CD4-positive, alpha-beta T cell treated with Interferon gamma for 1 hour (primary cell): ENCODE measurements at places on chromosomes 12 and 14.

DNA sequence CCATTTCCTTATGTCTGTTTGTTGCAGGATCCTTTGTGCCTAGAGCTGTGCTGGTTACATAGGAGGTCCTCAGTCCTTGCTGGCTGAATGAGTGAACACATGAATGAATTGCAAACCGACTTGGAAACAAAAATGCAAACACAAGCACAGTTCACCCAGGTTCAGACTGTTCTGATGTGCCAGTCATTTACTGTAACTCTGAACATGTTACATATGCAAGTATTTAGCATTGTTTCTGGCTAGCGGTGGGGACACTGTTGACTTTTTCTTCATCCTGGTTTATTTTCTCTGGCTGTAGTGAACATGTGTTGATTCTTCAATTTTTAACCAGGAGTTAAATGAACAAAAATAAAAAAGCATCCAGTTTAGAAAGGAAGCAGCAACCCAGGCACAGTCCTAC is 33.4 kb downstream of the TSPAN9 start:
- no peak for DNase-seq

DNA sequence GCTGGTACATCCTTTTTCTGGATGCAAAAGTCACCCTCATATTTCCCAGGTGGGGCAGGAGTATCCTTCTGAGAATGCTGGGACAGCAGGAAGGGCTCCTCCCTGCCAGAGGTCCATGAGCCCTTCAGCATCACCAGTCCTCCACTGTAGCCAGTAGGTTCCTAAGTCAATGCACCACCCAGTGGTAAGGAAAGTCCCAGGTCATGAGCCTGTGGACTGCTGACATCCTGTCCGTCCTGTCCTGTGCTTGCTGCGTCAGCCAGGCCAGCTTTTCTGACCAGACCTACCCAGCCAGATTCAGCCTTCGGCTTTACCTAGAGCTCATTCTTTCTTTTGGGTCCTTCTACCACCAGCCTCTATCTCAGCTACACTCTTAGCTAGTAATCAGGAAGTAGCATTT is 23.0 kb upstream of the ACTN1 start:
- DNase-seq: peak; percentile 13

GRCh38 chr12:121467638-121468498 is 68.0 kb downstream of the RNF34 start:
- no peak for DNase-seq

DNA sequence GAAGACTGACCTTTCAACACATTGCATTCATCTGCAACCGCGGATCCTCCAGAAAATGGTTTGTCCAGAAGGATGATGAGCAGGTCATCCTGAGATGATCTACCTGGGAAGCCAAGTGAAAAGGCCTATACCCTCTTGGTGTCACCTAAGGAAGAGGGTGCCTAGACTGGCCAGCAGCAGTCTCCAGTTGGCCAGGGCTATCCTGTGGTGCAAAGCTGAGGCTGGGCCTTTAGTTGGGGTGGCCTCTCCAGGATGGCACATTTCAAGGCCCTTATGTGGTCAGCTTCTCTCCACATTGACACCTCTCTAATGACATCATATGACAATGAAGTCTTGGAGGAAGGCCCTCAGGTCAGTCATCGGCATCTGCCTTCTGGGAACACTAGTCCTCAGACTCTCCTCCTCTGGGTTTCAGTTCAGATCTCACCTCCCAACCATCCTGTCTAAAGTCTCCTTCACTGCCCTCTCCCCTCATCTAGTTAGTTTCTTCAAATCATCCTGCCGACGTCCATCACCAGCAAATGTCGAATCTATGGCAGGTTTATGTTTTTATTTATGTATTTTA is 3.3 kb upstream of the SLC22A17 start:
- DNase-seq: no peak

GRCh38 chr12:97645726-97646125 is 183.1 kb downstream of the RMST start:
- no peak for DNase-seq

DNA sequence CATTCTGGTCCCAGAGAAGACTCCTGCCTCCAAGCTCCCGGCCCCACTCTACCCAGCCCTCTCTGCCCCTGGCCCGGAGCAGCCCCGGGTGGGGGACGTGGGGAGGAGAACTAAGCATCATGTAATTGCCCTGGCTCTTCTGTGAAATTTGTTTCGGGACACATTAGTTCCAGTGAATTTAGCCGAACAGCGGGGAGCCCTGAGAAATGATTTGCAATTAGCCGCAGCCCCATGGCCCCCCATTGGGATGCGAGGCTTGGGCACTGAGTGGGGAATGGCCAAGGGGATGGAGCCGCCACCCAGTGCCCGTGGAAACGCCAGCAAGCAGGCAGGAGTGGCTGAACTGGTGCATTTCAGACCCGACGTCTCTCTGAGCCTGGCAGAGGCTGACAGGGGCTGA is 173.9 kb upstream of the LHX5 start:
- DNase-seq: no peak

- DNase-seq: no peak
Observed at GRCh38 chr12:64673490-64674169, 63.3 kb downstream of the RASSF3 start.

DNA sequence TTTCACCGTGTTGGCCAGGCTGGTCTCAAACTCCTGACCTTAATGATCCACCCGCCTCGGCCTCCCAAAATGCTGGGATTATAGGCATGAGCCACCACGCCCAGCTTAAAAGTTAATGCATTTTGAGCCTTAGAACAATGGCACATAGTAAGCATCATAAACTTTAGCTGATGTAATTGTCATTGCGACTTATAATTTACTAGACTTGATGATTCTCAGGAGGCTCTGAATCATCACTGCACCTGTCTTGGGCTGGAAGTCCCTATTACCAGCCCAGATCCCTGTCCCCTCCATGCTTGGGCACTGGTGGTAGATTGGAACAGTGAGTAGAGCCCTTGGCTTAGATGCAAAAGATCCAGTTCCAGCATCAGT is 26.1 kb downstream of the KMT5A start:
- no peak for DNase-seq

DNA sequence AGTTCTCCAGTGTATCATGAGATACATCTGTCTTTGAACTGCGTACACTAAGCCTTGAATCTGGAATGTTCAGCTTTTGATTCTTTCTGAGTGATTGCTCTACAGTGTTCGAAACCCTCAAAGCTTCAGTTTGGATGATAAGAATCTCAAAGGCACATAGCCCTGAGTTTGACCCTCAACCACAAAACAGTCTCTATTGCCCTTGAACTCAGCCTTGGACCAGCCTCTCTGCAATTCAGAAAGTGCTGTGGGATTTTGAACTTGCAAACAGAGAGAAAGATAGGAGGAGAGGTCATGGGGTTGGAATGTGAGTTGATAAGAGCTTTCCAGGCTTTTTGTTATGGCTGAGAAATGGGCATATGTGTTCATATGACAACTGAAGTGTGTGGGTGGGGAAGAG is 100.3 kb downstream of the MYRFL start:
- no peak for DNase-seq

GRCh38 chr14:83909507-83909906 is 1620.4 kb upstream of the FLRT2 start:
- DNase-seq: no peak

DNA sequence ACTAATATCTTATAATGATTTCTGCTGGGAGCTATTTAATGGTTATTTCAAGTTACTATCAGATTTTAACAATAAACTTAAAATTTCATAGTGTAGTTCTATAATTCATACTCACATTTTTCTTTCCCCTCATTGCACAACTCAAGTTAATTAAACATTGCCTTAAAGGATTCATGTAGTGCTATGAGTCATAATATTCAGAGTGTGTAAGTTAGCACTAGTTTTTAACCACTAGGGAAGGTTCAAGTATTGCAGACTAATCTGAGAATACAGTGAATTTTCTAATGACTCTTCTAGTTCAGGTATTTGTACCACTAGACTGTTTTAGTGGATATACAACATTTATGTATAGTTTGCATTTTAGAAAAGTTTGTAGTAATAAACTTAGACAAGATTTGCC is 49.9 kb downstream of the FOXA1 start:
- no peak for DNase-seq

DNA sequence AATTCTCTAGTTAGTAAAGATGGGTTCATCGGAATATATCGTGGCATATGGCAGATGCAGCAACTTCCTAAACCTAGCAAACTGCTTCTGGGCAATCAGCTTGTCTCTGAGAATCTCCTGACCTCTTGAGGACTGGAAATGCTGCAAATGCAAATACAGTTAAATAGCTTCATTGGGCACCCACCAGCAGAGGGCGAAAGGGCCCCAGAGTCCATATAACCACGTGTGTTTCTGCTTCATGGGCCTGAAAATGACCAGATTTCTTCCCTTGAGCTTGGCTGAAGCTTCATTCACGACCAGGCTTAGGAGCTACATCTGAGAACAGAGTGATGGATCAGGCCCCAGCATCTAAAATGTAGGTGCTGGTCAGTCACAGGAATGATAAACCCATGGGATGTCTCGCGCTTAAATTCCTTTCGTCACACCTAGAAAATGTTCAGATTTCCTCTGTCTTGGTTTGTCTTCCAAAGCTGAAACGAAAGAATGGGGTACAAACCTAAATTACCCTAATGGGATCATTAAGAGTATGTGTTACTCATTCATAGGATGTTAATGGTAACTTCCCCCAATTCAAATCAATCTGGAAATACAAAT is 1482.5 kb upstream of the TMEM132C start:
- no peak for DNase-seq

- DNase-seq: no peak
Observed at GRCh38 chr12:122138616-122139015, 35.4 kb downstream of the IL31 start.

- DNase-seq: no peak
Observed at GRCh38 chr12:83190631-83191390, 504.1 kb downstream of the TMTC2 start.

- no peak for DNase-seq
Observed at GRCh38 chr12:13631873-13632272, 349.5 kb downstream of the GRIN2B start.

GRCh38 chr14:68939893-68940613 is 39.0 kb downstream of the ACTN1 start:
- no peak for DNase-seq

DNA sequence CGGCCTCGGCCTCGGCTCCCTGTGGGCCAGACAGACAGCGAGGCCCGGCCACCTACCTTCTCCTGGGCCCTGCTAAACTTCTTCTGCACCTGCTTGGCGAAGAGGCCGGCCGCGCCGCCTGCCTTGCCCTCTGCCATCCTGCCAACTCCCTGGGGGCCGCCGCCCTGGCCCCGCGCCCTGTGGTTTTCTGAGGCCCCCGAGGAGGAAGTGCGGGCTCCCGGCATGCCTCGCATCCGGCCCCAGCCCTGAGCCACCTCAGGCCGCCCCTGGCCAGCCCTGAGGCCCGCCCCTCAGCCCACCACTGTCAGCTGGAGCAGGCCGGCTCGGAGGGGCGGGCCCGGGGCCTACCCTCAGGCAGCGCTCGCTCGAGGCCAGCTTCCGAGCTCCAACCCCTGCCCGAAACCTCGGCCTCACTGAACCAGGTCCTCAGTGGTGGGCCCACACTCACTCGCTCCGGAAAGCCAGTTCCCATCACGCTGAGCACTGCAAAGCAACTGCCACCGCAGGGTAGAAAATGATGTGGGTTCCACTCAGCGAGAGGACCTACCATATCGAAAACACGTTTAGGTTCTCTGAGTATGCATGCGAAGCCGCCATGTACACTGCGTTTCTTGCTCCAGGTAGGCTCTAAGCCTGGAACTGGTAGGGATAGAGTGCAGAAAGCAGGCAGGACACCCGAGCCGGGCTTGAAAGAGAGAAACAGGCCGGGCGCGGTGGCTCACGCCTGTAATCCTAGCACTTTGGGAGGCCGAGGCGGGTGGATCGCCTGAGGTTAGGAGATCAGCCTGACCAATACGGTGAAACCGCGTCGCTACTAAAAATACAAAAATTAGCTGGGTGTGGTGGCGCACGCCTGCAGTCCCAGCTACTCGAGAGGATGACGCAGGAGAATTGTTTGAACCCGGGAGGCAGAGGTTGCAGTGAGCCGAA is at the start of gene BIN2:
Gene BIN2, minus strand, starts transcription at position 209 of the 930 bp plus-strand sequence. Its CDS starts 72 bp downstream, at position 137.
- DNase-seq: peak; percentile 81

DNA sequence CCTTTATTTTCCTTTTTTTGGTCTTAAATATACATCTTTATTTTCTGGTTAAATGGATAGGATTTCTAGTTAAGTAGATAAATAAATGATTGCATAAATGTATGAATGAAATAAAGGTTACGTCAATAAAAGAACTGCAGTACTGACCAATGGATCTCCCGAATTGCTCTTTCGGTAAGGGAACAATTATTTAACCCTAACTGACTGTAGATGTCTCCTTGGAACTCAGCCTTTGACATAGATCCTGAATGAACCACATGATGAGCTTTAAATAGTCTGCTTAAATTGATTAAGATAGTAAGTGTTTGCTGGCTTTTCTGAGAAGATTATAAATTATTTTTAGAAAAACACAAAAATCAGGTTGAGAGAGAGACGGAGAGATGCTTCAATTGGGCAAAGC is 391.0 kb upstream of the SYT1 start:
- DNase-seq: no peak

DNA sequence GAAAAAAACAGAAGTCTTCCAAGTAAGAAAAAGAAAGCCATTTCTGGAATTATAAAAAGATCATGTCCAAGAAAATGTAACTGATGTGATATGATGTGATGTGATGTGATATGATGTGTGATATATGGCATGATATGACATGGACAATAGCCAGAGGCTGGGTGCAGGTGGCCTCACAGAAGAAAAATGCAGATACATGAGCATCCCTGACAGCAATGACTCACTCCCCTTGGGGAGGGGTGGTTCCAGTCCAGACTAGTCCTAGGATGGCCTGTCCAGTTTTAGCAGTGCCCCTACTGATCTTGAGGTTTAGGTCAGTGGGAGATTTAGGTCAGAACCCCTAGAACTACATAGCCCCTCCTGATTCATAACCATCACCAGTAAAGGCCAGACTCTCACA is 3.5 kb upstream of the RHOJ start:
- DNase-seq: no peak
